Hepatocyte (in vitro differentiated cells): ENCODE measurements at places on chromosomes 6 and 20.
A peak's percentile ranks its signal among the peaks of the same experiment; 100 is the strongest.

DNA sequence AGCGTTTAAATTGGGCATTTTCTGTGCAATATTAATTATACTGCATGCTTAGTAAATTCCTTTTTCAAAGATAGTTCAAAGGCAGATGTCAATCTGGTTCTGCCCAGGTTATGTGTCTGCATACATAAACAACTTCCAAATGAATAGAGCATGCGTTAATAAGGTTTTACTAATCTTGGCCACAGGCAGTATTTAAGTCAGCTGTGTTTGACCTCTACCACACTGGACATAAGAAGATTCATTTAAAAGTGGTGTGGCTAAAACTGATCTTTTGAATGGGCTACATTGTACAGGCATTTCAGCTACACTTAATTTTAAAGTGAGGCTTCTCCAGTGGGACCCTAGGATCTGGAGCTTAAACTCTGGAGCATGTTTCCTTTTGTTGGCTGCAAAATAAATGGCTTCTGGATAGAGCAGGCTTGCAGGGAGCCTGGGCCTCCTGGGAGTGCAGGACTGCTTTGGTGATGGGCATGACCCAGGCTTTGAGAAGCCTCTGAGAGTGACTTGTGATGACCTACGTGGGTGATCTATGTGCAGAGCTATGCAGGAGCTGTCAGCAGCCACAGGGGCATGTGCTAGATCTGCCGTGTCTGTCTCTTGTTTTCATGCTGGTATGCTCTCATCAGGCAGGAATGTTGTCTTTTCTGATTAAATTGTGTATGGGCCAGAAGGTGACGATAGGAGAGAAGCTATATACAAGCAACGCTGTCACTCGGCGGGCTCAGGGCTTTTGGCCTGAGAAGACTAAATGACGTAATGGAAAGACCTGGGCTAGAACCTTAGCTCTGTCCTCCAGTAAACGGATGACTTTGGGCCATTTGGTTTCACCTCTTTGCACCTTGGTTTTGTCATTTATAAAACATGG, 331.2 kb downstream of the QKI start:
- DNase-seq: peak; percentile 81

DNA sequence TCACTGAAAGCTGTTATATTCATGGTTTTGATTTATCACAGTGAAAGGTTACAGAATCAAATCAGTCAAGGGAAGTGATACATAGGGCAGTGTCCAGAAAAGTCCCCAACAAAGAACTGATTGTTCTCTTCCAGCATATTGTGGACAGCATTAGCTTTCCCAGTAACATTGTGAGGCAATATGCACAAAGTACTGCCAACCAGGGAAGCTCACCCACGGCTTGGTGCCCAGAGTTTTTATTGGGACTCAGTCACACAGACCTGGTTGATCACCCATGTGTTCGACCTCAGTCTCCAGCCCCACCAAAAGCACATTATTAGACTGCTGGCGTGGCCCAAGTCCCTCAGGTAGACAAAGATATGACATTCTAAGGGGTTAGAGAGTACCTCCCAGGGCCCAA, 76.0 kb downstream of the LCA5 start:
- DNase-seq: no peak

DNA sequence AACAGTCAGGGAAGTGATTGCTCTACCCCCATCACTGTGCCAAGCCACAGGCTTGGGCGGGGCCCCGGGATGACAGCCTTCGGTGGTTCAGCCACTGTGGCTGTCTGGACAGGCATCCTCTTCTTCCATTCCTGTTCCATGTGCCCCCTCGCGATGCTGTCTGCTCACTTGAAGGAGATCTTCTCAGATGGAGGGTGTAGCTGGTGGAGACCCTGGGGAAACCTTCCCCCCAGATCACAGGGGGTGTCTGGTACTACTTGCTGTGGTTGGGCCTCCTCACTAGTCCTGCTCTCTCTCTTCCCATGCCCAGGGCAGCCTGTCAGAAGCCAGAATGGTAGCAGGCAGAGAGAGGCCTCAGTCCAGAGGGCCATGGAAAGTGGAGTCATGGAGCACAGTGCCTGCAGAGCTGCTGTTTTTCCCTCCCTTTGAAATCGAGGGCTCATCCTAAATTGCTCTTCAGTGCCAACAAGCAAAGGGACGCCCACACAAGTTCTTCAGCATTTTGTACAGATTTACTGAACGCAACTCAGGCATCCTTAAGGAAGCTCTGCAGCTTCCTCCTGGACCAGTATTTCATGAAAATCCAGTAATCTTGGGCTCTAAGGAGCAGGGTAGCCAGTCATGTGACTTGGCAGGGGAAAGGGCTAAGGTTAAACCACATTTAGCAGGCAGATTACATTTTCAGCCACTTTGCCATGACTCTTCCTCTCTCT, 326.6 kb downstream of the ZFAND3 start:
- no peak for DNase-seq

GRCh38 chr6:15363523-15364400, 117.9 kb downstream of the JARID2 start:
- DNase-seq: no peak

- DNase-seq: no peak
These were observed 136.7 kb upstream of the RNF217 start for GRCh38 chr6:124825564-124825963.

- no peak for DNase-seq
These were observed 570 bp upstream of the FANCE start for GRCh38 chr6:35451354-35452182.

DNA sequence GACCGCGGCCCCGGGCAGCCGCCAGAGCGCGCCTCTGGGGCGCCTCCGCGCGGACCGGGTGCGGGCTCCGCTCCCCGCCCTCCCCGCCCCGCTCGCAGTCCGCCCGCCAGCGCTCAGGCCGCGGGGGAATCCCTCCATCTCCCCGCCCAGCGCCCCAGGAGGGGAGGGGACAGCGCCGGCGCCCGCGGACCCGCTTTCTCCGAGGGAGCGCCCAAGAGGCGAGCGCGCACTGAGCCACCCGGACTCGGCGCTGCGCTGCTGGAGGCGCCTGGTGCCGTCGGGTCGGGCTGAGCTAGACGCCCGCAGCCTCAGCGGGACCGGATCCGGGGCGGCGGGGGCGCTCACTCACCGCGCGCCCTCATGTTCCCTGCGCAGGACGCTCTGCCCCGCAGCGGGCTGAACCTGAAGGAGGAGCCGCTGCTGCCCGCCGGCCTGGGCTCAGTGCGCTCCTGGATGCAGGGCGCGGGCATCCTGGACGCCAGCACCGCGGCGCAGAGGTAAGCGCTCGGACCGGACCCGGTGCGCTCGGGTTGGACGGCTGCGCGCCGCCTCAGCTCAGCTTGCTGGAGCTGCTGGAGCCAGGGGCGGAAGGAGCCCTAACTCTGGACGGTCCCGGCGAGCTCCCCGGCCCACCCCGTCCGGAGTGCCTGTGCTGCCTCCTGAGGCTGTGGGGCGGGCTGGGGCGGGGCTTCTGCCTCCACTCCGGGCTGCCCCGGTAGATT, 867 bp downstream of the EBF4 start:
- DNase-seq: peak; percentile 69

- no peak for DNase-seq
These were observed 129.7 kb downstream of the SLC22A3 start for GRCh38 chr6:160477901-160478300.

DNA sequence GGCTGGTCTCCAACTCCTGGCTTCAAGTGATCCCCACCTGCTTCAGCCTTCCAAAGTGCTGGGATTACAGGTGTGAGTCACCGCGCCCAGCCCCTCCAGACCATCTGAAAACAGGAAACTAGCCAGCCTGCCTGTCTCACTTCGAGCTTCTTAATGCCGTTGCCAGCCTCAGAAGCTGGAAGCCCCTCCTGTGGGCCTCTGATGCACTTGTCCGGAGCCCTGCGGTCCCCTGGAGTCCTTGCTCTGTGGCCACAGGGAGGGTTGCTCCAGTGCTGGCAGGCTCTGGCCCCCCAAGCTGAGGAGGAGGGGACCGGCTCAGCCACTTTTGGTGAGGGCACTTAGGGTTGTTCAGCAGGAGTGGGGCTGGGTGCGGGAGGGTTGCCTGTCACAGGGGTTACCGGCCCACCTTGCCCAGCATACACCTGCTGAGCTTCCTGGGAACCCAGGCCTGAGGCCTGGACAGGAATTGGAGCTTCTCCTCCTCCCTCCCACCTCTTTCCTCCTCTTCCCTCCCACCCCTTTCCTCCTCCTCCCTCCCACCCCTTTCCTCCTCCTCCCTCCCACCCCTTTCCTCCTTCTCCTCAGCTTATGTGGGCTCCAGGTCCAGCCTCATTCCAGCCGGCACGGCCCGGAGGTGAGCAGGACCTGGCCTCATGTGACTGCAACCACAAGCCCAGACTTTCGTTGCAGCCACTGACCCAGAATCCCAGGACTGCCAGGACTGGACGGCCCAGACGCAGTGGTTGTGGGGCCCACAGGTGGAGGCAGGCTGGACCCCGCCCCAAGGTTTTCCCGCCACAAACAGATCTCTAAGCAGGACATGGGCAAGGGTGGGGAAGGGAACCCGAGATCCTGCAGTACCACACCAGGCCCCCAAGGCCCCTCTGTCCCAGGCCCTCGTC, 9.4 kb upstream of the BIRC7 start:
- DNase-seq: no peak

GRCh38 chr6:37441651-37442050, 8.6 kb downstream of the CMTR1 start:
- DNase-seq: no peak

DNA sequence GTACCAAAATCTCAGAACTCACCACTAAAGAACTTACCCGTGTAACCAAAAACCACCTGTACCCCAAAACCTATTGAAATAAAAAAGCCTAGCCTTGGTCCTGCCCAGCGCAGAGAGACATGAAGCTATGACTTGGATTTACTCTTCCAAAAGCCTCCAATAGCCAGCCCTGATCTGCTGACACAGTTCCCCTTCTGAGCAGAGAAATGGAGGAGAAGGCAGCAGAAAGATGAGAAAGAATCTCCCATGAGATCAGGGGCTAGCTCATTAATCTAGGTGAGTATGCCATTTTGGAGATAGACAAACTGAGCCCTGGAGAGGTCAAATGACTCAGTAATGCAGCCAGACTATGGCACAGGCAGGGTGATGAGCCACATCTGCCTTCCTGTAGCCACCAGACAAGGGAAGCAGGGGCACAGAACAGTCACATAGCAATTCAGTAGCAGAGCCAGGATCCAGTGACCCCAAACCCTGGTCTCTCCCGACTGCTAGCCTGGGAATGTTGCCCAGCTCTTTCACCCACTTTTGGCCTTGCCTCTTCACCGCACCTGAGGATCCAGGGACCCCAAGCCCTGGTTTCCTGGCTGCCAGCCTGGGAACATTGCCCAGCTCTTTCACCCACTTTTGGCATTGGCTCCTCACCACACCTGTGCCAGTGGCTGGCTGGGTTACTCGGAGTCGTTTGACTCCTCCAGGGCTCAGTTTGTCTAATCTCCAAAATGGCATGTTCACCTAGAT, 7.2 kb upstream of the SDCBP2 start:
- no peak for DNase-seq
